NCI-H1694 (cell line): ENCODE measurements at places on chromosomes 13 and 19.

GRCh38 chr19:49067554-49067953, 2.9 kb upstream of the NTF4 start:
- no peak for DNase-seq

DNA sequence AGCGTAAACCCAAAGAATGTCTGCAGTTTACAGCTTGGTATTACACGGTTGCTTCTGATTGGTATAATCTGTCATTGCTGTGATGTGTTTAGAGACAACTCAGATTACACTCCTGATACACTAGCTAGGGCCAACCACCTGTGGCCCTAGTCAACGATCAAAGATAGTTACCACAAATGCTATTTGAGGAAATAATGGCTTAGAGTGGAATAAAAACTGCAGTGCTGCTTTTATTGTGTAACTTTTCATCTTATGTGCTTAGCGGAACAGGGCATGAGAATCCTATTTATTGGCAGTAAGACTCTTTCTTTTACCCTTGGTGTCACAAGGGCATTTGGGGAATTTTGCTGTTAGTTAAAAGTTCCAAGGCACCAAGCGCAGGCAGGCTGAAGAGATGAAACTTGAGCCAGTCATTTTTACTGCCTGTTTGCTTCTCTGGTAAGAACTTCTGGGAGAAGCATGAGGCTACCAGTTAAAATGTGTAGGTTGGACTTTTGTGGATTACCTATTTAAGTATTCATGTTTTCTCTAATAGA, 363.3 kb downstream of the KCNRG start:
- DNase-seq: no peak

DNA sequence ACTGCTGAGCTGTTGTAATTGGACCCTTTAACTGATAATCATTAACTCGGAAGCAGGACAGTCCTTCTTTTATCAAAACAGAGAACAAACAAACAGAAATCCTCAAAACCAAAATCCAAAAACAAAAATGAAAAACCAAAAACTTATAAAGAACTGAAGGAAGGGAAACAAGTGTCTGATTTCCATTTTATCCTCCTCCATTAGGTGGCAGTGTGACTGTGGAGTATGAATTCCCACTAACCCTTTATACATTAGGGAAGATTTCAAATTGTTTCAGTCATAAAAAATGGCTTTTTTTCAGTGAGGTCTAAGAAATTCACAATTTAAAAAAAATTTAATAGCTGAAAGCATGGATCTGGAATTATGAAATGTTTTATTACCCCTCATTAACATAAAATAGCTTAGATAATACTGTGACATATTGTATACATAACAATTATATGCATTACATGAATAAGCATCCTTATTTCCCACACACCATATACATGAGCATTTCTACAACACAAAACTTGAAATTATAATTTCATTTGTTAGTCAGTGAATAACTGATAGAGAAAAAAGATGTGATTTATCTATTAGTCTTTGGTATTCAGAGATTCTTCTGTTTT, 1074.3 kb upstream of the PCDH9 start:
- DNase-seq: peak; percentile 1

GRCh38 chr19:35557539-35558399, 5.7 kb downstream of the ATP4A start:
- DNase-seq: peak; percentile 44

- DNase-seq: no peak
Measured at GRCh38 chr19:38837656-38838121, 6.1 kb upstream of the ECH1 start.

- DNase-seq: no peak
Measured at GRCh38 chr19:11506101-11506555, 489 bp upstream of the ZNF653 start.

GRCh38 chr19:12607631-12608030, 3.0 kb downstream of the ZNF490 start:
- DNase-seq: no peak

GRCh38 chr13:60164234-60164889, 634 bp upstream of the DIAPH3 start:
- no peak for DNase-seq

- DNase-seq: no peak
Measured at GRCh38 chr13:59178344-59178743, 985.4 kb downstream of the DIAPH3 start.

DNA sequence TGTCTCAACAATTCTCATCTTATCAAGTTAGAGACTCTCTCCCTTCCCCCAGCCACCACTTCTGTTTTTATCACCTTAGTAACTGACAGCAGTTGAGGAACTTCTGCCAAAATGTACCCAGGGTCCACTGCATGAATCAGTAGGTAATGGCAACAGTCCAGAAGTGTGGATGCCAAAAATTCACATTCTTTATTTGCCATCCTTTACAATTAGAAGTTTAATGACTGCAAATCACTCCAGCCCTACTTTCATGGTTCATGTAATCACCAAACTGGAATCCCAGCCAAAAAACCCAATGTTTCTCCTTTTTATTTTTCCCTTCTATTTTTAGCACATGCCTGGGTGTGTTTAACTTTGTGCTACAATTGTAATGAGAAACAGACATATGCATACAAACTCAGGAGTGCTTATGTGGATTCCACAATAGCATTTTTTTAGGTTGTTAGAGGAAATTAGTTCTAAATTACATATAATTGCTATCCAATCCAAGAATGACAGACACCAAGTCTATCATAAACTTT, 243.5 kb downstream of the RGCC start:
- peak; percentile 78 for DNase-seq

DNA sequence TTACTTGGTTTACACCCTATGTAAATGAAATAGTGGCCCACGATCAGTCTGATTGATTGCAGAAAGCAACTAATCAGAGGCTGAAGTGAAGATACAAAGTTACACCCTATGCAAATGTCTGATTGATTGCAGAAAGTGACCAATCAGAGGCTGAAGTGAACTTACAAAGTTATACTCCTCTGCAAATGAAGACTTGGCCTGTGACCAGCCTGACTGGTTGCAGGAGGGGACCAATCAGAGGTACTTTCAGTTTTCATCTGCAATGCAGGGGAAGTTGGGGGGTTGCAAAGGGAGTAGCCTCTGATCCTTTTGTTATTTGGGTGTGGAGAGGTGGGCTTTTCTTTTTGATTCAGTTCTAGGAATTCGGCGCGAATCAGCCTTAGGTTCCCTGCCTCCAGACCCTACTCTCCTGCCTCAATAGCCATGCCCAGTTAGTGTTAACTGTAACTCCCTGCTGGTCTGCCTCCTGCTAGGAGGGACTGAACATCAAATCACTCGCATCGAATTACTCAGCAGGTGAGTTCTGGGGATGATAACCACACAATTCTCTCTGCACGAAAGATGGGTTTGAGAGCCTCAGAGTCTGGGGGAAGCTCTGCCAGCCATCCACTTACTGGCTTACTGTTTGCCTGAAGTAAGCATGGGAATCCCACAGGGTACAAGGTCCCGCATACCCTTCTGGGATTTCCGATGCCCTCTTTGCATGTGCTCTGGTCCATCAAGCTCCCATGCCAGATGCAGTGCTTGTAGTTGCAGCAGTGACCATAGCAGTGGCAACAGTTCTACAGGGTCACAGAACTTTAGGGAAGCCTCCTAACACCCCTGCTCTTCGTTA, 7.5 kb downstream of the ARL11 start:
- DNase-seq: no peak

- DNase-seq: peak; percentile 10
Measured at GRCh38 chr13:66200555-66200954, 1029.6 kb downstream of the PCDH9 start.

DNA sequence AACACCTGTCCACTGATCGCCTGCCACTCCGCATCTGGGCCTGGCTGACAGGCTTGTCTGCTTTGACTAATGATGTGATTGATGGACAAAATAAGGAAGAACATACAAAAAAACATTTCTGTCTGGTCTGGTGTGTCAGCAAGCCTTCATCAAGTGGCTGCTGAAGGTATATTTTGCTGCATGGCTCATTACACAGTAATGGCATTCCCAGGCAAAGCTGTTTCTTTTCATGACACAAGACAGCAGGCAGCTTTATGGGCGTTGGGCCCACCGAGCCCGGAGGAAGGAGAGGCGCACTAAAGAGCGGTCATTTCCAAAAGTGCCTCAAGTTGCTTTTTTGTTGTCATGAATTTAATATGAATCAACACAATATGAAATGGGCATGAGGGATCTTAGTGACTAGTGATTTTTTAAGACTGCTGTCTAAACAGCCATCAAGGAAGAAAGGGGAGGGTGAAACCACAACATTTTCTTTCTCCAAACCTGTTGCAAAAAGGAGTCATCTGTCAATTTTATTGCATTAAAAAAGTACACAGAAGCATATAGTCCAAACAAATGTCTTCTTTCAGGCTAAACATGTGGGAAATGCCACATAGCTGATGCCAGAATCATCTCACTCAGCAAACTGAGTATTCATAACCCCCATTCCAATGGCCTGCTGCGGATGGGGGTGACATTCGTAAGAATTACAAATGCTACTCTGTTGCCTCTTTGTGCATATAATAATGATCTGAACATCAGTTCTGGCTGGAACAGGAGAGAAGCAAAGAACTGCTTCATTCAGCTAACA, 476.6 kb downstream of the ZNF536 start:
- no peak for DNase-seq

DNA sequence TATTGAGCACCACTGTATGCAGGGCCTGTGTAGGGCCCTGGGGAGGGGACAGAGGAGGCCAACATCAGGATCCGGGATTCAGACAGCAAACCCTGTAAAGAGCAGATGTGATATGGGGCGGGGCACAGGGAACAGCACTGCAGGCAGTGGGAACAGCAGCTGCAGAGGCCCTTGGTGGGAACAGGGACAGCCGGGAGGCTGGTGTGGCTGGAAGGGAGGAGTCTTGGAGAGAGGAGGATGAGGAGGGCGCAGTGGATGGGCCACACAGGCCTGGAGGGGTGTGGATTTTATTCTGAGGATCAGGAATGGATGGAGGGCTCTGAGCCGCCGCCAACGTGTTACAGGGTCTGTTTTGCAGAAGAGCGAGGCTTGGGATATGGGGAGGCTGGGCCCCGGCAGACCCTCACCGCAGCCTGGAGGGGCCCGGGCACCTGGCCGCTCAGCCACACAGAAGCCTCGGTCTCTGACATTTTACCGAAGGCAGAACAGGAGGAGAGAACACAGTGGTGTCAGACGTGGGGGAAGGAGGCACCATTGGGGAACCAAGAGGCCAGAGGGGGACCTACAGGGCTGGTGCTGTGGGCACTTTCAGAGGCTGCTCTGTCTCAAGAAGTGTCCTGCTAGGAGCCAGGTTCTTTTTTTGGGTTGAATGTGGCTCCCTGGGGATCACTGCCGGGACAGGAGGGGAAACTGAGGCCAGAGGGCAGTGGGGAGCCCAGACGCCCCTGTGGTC, 6.9 kb downstream of the EFNA2 start:
- DNase-seq: no peak

DNA sequence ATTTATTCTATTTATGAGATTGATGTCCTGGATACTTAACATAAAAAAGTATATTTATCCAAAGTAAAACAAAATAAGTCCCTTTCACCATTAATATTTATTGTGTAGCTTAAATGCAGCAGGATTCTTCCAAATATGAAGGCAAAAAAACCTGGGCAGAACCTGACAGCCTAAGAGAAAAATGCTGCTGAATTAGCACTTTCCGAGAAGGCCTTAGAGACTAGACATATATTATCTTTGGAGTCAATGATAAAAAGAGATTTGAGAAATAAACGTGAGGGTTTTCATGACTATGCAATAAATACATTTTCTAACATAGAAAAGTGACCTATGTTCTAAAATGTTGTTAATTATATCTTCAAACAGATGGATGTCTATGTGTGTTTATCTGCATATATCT, 566.9 kb downstream of the PCDH9 start:
- DNase-seq: no peak

DNA sequence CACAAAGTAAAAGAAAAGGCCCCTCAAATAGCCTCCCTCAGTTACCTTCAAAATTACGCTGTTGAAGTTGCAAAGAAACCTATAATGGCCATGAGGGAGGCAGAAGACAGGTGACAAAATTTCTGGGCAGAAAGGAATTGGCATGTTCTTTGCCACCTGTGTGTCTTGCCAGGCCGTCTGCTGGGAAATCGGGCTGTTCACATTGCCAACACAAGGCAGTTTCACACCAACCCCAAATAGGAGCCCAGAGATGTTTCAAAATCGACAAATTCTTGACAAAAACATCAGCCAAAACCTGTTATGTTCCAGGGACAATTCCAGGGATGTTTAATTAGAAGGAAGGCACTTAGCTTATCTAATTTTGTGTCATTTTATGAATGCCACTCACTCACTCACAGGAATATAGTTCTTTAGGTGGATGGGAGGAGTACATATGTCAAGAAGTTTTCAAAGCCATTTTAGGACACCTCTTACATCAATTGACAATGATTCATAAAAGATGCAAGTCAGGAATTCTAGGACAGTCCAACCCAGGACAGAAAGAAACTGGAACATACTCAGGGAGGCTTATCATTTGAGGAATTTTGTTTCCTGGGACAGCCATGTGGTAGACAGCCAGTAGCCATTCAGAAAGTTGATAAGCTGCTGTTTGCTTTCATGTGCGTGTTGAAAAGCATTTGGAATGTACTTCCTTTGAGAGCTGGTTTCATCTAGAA, 164.5 kb downstream of the RGCC start:
- DNase-seq: no peak

DNA sequence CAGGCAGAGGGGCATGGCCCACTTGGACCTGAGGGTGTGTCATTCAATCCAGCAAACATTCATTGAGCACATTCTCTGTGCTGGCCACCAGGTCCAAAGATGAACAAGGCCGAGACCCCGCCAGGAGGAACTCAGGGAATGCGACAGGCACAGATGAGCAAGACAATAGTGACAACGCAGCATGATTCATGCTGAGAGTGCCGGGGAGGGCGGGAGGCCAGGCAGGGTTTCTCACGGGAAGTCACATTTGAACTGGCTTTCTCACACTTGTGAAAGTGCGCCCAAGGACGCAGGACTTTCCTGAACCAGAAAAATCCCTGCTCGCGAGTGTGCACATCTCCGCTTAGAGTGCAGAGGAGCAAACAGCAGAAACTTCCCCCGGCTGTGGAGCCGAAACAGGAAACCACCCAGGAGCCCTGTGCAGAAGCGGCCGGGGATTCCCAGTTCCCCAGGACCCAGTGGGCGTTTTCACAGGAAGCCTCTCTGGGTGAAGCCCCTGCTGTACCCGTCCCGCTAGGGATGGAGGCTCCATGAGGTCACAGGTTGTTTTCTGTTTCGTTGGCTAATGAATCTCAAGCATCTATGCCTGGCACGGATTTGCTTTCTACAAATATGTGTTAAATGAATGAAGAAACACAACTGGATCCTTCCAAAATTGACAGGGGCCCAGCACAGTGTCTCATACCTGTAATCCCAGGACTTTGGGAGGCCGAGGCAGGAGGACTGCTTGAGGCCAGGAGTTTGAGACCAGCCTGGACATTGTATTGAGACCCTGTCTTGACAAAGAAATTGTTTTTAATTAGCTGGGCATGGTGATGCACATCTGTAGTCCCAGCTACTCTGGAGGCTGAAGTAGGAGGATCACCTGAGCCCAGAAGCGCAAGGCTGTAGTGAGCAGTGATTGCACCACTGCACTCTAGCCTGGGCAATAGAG, 68.4 kb upstream of the TM9SF2 start:
- no peak for DNase-seq

DNA sequence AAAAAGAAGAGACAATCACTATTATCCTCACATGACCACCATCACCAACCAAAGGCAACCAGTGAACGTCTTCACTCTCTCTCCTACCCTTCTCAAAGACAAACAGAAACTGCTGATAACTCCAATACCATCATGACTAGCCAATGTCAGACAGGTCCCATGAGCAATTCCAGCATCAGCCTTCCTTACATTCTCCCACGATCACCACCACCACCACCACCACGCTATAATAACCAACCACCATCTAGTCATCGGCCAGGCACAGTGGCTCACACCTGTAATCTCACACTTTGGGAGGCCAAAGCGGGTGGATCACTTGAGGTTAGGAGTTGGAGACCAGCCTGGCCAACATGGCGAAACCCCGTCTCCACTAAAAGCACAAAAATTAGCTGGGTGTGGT, 3.9 kb downstream of the MYO1F start:
- no peak for DNase-seq
